ENCODE measurements at places on chromosomes 7 and 10. TPM values are rescaled to one million over a fixed set of nuclear protein-coding genes. Genes with fewer than 3 reads are reported as not detected.

GRCh38 chr10:52443419-52444388 lies 129.6 kb downstream of the DKK1 start:
- ATAC-seq, result peak; percentile 48

Gene SORBS1
- 1,913 TPM for total RNA-seq

- no peak for ATAC-seq
Measured at GRCh38 chr7:18320971-18321567, 174.5 kb upstream of the HDAC9 start.

- ATAC-seq, result peak; percentile 66
Measured at GRCh38 chr7:84176716-84177115, 17.9 kb downstream of the SEMA3A start.

DNA sequence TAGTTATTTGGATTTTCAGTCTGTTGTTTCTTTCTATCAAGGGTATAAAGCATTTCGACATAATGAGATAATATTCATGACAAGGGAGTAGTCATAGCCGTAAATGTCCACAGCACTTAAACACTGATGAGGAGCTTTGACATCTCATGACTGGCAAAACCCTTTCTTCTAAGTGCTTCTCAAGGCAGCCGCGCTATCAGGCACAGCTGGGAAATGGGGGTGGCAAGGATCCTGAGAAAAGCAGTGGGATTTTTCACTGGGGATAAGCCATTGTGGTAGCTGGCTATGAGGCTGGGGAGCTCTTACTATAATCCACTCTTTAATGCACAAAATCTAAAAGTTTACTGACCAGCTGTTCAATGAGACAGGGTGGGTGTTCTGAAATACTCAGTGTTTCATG lies 493.2 kb upstream of the KLF6 start:
- ATAC-seq, result no peak

GRCh38 chr7:69610374-69611084 lies 12.3 kb downstream of the AUTS2 start:
- no peak for ATAC-seq

Gene OR2A7
- 1.1 TPM for total RNA-seq

Gene PLEKHS1
- not detected for total RNA-seq

- ATAC-seq, result peak; percentile 28
Measured at GRCh38 chr7:155489862-155490696, 32.1 kb downstream of the EN2 start.

DNA sequence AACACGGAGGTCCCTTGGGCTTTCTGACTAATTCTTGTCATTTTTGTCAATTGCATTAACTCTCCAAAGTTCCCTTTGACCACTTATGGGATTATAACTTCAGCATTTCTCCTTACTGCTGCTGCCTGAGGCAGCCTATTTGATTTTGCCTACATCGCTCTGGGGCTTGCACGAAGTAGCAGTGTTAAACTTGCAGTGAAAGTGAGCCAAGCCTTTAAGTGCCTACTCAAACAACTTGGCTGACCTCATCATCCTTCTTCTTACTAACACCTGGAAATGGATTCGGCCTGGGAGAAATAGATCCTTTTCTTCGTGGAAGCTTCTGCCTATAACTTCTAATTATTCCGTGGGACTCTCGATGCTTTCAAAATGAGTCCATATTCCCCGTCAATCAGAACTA lies 76.6 kb downstream of the DGKB start:
- no peak for ATAC-seq

Gene HDAC9
- 51.2 TPM for total RNA-seq

All from gastroesophageal sphincter (tissue), 4 donors.